ENCODE measurements at places on chromosomes 5 and 9.

DNA sequence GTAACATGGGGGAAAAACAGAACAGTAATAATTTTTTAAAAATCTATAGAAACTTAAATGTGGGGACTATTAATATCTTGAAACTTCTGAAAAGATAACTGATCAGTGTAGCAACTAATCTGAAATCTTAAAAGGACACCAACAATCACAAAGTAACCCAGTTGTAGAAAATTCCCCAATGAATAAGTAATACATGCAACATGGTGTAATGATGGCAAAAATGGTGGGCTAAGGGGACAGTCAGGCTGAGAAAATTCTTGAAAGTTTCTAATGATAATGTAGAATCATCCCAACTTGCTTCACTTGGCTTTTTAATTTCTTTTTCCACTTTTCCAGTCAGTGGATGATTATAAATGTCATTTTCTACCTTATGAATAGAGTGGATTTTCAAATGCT, 5.4 kb downstream of the NFIL3 start:
- no peak for DNase-seq

GRCh38 chr9:12785260-12785770, 10.5 kb downstream of the LURAP1L start:
- no peak for DNase-seq

DNA sequence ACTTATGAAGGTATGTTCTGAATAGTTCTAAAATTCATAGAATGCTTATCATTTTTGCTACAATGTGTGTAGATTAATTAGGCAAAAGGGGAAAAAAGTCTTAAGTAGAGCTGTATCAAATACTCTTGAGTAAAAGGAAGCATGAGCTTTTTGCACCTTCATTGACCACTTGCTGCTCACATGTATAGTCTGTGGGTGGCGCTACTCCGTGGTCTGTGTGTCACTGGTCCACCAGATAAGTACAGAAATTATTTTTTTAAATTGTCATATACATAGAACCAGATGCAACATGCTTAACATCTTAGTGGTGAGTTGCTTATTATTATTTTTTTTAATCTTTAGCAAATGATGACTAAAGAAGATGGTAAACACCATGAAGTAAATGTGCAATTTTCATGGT, 130.2 kb downstream of the MAN2A1 start:
- no peak for DNase-seq

- DNase-seq, result no peak
Observed at GRCh38 chr9:29800821-29801220, 2227.5 kb upstream of the C9orf72 start.

- DNase-seq, result no peak
Observed at GRCh38 chr9:124805186-124805585, 28.3 kb downstream of the OLFML2A start.

- no peak for DNase-seq
Observed at GRCh38 chr9:129834489-129835127, 467 bp downstream of the C9orf78 start.

DNA sequence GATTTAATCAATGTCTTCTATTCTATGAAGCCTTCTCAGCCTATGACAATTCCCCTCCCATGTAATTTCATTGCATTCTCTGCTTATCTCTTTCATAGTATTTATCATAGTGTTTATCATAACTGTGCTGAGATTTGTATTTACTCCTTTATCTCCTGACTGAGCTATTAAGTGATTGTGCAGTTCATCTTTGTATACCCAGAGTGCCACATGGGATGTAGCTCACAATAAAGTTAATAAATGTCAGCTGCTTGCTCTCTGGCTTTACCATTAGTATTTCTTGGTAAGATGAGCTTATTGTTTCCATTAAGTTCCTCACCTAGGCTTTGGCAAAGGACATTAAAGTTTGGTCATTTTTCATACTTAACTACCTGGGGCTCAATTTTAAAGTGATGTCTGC, 275.1 kb upstream of the MPDZ start:
- no peak for DNase-seq

DNA sequence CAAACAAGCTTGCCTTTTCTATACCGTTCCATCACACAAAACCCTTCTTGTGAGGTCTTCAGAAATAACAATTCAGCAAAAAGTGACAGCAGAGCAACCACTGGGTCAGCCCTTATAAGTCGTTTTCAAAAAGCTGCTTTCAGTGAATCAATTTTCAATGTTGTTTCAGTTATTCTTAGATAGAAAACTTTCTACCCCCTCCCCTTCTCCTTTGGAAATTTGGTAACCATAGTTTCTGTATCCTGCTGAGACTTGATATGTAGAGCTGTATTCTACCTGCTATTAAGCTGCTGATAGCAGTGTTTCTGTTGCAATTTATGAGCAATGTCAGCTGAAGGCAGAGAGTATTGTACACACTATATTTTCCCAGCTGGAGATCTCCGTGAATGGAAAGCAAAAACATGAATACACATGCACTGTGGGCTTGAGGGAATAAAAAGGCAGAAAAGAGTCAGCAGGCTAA, 75.7 kb downstream of the ZNF608 start:
- no peak for DNase-seq

- DNase-seq, result no peak
Observed at GRCh38 chr9:127170652-127171051, 48.2 kb upstream of the ANGPTL2 start.

- DNase-seq, result no peak
Observed at GRCh38 chr9:71273613-71274012, 152.2 kb upstream of the TRPM3 start.

GRCh38 chr5:65326922-65327321, 154.8 kb downstream of the ADAMTS6 start:
- DNase-seq, result no peak

- no peak for DNase-seq
Observed at GRCh38 chr9:73006986-73007385, 54.1 kb upstream of the ALDH1A1 start.

DNA sequence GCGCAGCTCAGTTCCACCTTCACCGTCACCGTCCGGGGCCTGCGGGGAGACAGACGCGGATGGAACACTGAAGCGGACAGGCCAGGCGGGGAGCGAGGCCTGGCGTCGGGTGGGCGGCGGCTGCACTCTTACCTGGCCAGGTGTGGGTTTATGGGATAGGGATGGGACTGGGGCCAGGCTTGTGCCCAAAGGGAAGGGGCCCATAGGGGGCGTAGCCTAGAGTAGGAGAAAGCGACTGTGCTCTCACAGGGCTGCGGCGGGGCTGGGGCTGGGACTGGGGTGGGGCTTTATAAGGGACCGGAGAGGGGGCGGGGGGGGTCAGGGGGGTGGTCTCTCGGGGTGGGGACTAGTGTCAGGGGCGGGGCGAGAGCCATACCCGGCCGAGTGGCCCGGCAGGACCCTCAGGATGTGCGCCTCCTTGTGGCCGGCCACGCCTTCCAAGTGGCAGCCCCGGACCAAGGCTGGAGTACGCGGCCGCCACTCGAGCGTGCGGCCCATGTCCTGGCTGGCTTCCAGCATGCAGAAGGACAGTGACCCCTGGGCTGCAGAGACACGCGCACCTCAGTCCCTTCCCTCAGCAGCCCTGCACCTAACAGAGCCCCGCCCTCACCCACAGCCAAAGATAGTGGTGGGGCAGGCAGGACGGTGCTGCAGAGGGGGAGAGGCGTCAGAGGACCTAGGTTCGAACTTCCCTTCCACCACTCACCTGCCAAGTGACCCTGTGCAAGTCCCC, 22.8 kb downstream of the FPGS start:
- no peak for DNase-seq

DNA sequence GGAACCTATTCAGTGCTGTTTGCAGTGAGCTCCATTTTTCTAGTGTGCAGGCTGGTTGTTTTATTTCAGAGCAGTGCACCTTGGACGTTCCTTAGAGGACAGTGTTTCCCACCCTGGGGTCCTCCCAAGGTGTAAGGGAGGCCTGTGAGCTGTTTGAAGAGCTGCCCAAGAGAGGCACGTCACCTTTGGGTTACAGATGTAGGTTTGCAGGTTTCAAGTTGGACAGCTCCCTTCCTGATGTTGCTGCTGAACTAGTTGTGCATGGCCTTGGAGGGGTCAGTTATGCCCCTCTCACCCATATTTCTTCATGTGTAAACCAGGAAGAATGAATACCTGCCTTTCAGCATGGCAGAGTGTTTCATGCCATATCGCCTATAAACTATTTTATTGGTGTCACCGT, 34.7 kb upstream of the POMT1 start:
- no peak for DNase-seq

DNA sequence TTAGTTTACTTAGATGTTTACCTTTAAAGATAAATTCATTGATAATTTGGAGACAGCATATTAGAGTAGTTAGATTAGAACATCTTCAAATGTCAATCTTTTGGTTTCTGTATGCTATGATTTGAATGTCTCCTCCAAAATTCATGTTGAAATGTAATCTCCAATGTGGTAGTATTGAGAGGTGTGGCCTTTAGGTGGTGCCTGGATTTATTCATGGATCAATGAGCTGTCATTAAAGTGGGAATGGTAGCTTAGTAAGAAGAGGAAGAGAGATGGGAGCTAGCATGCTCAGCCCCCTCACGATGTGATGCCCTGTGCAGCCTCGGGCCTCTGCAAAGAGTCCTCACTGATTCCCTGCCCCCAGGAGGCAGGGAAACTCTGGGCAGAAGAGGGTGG, 133.6 kb upstream of the TUT7 start:
- DNase-seq, result no peak

DNA sequence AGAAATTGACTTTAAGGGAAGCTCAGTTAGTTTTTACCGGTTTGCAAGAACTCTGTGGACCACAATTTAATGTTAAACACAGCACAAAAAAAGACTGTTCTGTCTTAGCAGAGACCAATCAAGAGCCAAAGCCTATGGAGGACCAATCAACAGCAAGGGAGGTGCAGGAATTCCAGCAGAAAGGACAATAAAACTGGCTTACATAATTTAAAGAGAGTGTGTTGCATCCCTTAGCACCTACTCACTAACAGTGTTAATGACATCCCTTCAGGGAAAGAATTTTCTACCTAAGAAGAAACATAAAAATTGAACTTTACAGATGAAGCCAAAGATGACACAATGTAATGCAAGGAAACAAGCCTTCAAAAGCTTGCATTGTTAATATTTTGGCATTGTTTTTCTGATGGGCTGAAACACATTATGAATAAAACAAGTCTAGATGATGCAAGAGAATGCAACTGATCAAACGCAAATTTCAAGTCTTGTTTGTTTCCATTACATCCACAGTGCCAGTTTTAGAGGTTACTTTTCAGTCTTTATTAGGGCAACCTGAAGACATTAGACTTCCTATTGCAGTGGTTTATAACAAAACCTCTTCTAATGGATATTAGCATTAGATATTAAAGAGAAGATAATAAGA, 111.3 kb upstream of the FST start:
- DNase-seq, result no peak

GRCh38 chr5:64834611-64835010, 65.9 kb downstream of the CWC27 start:
- DNase-seq, result no peak

DNA sequence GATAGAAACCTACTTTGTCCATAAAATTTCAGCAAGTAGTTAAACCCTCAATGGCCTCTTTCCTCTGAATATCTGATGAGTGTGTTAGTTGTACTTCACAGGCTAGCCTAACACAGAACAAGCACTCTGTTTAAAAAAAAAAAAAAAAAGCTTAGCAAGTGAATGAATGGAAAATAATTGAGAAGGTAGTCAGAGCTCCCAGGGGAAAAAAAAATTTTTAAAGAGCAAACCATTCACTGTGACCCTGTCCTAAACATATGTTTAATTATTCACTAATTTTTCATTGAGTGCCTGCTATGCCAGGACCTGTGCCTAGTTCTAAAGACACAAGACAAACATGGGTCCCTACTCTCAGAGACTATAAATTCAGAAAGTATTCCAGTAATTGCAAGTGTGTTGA, 69.3 kb downstream of the SH3RF2 start:
- no peak for DNase-seq

GRCh38 chr5:53930457-53930856, 370.0 kb downstream of the NDUFS4 start:
- no peak for DNase-seq

DNA sequence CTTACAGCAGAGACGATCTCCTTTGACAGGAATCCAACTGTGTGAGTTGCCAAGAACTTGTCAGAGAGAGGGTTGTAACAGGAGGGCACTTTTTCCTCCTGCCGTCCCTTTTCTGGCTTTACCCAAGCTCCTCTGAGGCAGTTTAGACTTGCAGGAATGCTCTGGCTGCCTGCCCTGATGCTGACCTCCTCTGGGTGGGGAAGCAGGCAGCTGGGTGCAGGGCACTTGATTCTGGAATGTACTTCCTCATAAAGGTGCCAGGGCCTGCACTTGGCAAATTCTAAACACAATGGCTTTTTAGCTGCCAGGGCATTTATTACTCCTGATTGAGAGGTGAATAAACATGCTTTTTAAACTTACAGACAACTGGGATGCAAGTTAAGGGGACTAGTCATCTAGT, 190.4 kb downstream of the EPB41L4A start:
- no peak for DNase-seq

GRCh38 chr5:54833590-54833989, 151.8 kb downstream of the ESM1 start:
- no peak for DNase-seq

DNA sequence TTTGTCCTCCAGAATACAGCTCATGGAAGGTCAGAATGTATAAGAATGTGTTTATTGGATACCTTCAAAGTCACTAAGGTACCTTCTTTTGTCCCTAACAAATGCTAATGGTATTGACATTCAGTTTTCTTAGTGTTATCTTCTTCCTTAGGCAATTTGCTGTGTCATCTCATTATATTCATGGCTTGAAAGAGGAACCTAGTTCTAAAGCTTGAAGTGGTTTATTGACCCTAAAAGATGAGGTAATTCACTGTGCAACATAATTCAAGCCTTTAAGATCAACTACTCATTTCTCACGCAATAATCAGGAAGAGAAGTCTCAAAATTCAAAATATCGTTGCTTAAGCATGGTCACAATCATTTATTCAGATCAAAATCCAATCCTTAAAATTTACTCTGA, 342.7 kb upstream of the RIOK2 start:
- DNase-seq, result no peak

- DNase-seq, result no peak
Observed at GRCh38 chr5:33228149-33228548, 212.6 kb upstream of the TARS1 start.

- no peak for DNase-seq
Observed at GRCh38 chr5:160824301-160825001, 27.6 kb downstream of the ATP10B start.

DNA sequence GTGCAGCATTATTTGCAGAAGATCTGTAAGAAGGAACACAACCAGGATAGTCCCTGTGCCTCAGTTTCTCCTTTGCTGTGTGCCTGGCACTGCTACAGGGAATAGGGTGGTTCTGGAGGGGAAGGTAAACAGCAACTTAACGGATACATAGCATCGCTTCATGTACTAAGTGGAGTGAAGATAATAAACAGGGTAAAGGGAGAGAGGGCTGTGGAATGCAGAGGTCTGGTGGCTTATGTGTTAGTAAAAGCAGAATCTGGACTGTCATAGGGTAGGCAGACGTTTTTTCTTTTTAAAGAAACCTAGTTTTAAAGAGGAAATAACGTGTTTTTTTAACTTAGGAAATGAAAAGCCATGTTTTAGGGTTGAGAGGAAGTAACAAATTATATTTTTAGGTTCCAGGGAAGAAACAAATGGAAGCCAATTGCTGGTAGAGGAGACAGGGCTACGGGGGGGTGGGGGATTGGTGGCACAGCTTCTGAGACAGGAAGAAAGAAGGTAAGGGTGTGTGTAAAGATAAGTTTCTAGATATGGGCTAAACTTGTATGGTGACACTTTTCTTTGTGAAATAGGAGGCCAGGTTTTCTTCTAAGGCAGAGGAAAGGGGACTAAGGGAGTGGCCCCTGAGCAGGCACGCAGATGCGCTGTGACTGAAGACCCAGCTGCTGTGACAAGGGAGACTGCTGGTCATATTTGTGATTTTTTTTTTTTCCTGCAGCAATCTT, 1.3 kb downstream of the GNG10 start:
- no peak for DNase-seq

GRCh38 chr9:104882086-104882485, 45.9 kb downstream of the ABCA1 start:
- no peak for DNase-seq

GRCh38 chr5:133428072-133428660, 184.2 kb downstream of the FSTL4 start:
- DNase-seq, result no peak

All from dorsolateral prefrontal cortex (tissue), 122 donors.